ENCODE measurements at places on chromosomes 12 and 14.

DNA sequence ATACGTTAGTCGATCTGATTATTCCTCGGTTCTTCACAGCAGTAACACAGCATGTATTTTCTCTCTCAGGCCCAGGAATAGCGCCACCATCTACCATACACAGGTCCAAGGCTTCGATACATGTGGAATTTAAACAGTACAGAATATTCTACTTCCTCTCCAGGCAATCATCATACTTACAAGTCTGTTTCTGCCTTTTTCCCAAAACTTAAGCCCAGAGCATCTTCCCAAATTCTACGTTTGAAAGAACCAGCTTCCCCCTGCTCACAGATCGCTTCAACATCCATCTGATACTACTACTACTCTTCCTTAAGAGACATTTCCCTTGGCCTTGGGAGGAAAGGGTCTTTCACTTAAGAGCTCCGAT, 626 bp downstream of the TXNDC16 start:
- DNase-seq, result peak; percentile 8

DNA sequence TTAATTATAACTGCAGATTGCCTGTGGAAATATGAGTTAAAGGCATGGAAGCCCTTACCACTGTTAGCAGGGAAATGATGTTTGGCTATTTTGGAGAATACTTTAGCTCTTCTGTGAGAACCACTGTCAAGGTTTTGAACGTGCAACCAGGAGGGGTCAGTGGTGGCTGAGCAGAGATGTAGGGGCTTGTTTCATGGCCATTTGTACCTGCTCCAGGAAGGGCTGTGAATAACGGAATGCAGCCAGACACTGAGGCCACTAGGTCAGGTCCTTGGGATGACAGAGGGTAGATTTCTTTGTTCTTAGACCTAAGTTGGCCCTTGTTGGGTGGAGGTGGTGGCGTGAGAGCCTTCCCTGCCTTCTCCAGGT, 8.3 kb downstream of the TRAF3 start:
- DNase-seq, result no peak

- no peak for DNase-seq
These were observed 927.9 kb upstream of the TMEM132C start for GRCh38 chr12:127339065-127339464.

DNA sequence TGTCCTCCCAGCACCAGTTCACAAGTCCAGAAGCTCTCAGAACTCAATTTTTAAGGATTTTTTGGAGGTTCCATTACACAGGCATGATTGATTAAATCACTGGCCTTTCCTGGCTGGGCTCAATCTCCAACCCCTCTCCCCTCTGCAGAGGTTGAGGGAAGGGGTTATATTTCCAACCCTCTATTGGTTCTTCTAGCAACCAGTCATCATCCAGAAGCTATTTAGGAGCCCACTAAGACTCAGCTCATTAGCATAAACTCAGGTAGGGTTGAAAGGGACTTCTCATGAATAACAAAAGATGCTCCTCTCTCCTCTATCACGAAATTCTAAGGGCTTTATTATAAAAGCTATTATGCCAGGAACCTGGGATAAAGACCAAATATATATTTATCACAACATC, 41.5 kb downstream of the SPPL3 start:
- DNase-seq, result no peak

GRCh38 chr12:55037351-55037987, 17.7 kb downstream of the NEUROD4 start:
- peak; percentile 55 for DNase-seq

DNA sequence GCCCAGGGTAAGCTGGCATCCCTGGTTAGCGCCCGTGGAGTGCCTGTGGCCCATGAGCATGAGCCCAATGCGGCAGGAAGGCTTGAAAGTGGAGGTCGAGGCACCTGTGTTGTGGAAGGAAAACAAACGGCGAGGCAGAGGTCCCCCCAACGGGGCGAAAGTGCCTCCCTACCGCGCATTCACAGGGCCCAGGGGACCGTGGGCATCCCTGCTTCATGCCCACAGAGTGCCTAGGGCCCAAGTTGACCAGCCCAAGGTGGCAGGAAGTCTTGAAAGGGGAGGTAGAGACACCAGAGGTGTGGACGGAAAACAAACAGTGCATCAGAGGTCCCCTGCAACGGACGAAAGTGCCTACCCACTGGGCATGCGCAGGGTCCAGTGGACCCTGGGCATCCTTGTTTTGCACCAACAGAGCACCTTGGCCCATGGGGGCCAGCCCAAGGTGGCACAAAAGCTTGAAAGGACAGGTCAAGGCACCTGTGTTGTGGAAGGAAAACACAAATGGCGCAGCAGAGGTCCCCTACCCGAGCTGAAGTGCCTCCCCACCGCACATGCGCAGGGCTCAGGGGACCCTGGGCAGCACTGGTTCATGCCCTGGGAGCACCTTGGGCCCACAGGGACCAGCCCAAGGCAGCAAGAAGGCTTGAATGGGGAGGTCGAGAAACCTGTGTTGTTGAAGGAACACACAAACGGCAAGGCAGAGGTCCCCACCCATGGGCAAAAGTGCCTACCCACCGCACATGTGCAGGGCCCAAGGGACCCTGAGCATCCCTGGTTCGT, 377.5 kb downstream of the ALG10 start:
- DNase-seq, result no peak

GRCh38 chr12:12432364-12432763, 75.5 kb downstream of the BORCS5 start:
- no peak for DNase-seq

- DNase-seq, result no peak
These were observed 18.8 kb downstream of the PLXNC1 start for GRCh38 chr12:94167071-94167755.

DNA sequence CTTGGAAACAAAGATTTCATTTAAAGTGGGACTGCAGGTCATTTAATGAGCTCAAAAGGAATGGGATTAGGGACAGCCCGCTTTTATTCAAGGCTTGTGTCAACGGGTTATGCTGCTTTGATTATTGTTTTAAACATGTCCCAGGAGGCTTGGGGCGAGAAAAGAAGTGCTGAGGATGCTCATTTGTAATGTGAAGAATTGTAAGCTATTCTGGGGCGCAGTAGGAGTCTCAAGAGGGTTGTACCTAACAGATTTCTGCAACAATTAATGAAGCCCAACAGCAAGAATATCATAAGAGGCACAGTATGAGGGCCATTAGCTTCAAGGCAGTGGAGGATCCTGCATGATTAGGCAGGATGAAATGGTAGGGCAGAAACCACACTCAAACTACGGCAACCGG, 122.5 kb downstream of the KTN1 start:
- DNase-seq, result no peak

DNA sequence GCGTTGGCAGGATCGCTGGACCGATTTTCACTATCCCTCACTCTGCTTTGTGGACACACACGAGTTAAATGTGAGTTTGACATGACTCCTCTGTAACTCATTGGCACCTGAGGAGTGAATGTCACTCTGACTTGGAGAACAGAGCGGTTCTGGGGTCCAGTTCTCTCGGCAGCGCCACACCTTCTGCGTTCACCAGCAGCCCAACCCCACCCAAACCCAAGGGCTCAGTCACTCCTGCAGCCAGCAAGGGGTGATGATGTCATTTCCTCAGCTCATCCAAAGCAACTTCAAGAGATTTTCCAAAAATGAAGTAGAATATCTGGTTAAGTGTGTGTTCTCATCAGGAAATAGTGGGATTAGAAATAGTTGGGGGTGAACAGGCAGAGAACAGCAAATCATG, 36.3 kb downstream of the ADGRD1 start:
- no peak for DNase-seq

GRCh38 chr12:128971802-128972201, 118.5 kb downstream of the GLT1D1 start:
- DNase-seq, result no peak

GRCh38 chr14:39033371-39033770, 69.7 kb downstream of the SEC23A start:
- no peak for DNase-seq

- DNase-seq, result no peak
These were observed 161.5 kb downstream of the RPS29 start for GRCh38 chr14:49424436-49425331.

DNA sequence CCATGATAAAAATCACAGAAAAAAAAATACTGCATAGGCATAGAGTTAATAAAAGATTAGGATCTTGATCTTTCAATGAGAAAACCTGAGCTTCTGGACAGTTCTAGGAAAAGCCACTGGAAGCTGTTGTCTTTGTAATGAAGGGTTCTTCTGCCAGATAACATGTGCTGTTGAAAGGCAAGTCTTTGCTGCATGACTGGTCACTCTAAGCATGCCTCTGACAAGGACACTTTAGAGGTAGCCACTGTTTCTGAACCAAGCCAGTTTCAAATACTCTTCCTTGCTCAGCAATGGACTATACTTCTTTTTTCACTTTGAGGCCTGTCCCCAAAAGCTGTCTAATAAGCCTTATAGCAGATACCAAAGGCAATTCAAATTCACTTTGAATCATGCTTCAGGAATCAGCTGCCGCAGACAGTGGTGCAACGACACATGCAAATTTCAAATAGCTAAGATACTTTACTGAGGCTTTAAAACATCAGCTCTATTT, 70.2 kb downstream of the BTG1 start:
- DNase-seq, result no peak

DNA sequence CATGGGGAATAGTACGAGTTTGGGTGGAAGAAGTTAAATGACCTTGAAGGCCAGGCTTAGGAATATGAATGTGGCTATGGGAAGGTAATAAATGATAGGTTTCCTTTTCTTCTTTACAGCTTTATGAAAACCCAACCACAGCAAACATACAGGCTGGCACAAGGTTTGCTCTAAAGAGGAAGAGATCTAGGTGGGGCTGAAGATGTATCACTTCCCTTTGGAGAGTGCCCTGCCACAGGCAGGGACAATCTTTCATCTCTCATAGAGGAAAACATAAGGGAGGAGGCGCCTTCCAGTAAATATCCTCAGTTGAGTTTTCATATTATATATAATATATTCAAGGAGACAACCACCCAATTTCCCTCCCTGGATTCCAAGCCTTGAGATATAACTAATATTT, 72.9 kb upstream of the FRMD6 start:
- no peak for DNase-seq

GRCh38 chr12:5511256-5511643, 79.3 kb downstream of the NTF3 start:
- DNase-seq, result no peak

GRCh38 chr14:55116246-55117030, 12.6 kb upstream of the LGALS3 start:
- DNase-seq, result peak; percentile 52

- DNase-seq, result no peak
These were observed 38.6 kb upstream of the TPH2 start for GRCh38 chr12:71900091-71900490.

DNA sequence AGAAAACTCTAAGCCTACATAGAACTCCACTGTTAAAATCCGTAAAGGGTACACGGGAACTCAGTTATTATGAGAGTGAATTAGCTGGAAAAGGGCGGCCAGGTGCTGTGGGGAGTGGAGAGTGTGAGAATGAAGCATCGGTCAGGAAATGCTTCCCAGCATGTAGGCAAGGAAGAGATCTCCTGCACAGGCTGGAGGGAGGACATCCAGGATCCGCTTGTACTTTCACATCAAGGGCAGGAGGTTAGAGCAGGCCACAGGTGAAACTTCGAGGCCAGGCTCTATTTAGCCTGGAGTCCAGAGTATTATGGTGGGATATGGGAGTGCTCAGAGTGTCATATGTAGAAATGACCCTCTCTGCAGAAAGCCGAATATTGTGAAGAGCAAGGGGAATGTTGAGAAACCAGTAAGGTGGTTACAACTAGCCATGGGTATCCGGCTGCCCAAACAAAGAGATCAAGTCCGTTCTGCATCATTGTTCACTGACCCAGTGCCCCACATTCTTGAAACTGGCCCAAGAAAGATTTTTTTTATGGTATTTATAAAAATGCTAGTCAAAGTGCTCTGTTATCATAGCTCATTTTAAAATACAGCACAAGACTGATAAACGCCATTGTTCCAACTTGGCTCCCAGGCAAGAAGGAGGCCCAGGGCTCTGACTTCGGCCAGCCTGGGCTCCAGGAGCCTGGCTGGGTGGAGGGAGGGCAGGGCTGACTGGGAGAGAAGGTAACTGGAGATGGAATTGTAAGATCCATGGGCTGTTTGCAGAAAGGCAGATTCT, 79.4 kb upstream of the HIF1A start:
- DNase-seq, result no peak

GRCh38 chr12:109258201-109258600, 50.9 kb downstream of the FOXN4 start:
- DNase-seq, result no peak

- DNase-seq, result no peak
These were observed 24.6 kb upstream of the KIF26A start for GRCh38 chr14:104113631-104114420.

GRCh38 chr14:98899441-98899840, 372.6 kb downstream of the BCL11B start:
- DNase-seq, result no peak

GRCh38 chr14:29339494-29340172, 573.0 kb downstream of the FOXG1 start:
- no peak for DNase-seq

DNA sequence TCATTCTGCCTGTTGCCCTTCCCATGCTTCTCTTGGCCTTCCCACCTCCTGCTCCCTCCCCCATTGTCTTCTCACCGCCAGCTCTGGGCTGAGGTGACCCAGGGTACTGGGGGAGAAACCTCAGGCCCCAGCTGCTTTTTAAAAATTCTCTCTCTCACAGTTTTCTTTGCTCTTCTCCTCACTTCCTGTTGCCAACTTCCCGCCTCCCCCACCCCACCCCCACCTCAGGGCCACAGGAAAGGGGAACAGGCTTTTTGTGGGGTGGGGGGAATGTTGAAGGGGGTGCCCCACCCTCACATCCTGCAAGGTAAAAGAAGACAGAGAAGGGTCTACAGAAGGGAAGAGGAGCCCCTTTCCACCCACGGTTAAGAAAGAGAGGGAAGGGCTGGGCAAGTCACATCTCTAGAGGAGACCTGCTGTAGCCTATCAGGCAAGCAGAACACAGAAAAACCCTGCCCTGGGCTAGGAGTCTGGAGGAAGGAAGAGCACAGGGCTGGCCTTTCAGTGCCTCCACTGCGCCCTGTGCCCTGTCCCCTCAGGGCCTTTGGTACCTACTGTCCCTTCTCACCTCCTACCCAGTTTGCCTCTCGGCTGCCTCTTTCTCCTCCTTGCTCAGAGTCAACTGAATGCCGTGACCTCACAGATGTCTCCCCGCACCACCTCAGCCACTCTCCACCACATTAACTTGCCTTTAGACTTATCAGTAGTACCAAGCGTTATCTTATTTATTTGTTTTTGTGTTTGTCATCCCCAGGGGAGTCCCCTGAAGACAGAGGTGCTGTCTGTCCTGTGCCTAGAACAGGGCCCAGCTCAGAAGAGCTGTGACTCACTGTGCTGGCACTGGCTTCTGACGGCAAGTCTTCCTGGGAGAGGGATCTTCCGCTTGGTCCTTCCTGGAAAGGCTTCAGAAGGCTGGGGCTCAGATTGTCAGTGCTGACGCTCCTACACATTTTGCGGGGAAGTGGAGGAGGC, 1.7 kb downstream of the ARHGAP9 start:
- peak; percentile 59 for DNase-seq

DNA sequence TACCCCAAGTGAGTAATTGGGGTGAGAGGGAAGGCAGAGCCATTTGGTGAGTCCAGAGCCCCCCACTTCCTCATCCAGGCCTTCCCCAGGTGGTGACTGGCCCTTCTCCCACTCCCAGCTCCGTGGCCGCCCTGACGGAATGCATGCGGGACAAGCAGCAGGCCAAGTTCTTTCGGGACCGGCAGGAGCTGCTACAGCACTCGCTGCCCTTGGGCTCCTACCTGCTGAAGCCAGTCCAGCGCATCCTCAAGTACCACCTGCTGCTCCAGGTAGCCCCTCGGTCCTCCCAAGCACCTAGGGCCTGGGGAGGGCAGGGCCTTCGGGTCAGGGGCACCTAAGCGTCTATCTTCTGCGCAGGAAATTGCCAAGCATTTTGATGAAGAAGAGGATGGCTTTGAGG, 26.5 kb downstream of the PLEKHG3 start:
- DNase-seq, result no peak

GRCh38 chr14:101019990-101020710, 116.6 kb upstream of the RTL1 start:
- no peak for DNase-seq
